ENCODE measurements at places on chromosomes 4 and X.

GRCh38 chrX:38864165-38864564, 62.9 kb downstream of the MID1IP1 start:
- DNase-seq = no peak

GRCh38 chrX:150229030-150229429, 134.1 kb upstream of the MAMLD1 start:
- no peak for DNase-seq

DNA sequence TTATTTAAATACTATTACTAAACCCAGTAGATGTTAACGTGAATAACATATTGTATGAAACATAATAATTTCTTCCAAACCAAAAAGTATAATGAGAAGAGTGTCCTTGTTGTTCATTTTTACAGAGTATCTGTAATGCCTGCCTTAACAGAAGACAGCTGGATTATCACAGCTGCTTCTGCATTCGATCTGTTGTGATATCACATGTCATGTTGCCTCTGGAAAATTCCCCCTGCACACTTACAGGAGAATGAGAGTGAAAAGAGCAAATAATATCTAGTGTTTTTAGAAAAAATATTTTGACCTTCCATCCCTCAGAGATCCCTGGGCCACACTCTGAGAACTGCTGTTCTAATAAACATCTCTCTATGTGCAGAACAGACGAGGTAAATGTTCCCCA, 240.1 kb upstream of the NOCT start:
- DNase-seq = no peak

DNA sequence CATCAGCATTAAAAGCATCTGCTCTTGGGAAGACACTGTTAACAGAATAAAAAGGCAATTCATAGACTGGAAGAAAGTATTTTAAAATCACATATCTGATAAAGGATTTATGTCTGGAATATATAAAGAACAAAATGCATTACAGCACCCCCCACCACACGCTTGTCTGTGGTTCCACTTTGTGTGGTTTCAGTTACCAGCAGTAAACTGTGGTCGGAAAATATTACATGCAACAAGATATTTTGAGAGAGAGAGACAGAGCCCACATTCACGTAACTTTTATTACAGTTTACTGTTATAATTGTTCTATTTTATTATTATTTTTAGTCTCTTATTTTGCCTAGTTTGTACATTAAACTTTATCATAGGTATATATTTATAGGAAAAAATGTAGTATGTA, 21.2 kb upstream of the PDE6B start:
- no peak for DNase-seq

DNA sequence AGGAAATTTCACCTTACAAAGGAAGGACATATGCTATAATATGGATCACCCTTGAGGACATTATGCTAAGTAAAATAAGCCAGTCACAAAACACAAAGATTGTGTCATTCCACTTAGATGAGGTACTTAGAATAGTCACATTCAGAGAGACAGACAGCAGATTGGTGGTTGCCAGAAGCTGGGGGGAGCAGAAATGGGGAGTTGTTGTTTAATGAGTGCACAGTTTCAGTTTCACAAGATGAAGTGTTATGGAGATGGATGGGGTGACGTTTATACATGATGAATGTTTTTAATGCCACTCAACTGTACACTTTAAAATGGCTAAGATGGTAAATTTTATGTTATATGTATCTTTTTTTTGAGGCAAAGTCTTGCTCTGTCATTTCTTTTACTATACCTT, 14.8 kb upstream of the SPON2 start:
- DNase-seq = no peak

- DNase-seq = no peak
Observed at GRCh38 chr4:57351731-57352130, 241.5 kb upstream of the IGFBP7 start.
